ENCODE measurements at places on chromosomes 2 and 18.

DNA sequence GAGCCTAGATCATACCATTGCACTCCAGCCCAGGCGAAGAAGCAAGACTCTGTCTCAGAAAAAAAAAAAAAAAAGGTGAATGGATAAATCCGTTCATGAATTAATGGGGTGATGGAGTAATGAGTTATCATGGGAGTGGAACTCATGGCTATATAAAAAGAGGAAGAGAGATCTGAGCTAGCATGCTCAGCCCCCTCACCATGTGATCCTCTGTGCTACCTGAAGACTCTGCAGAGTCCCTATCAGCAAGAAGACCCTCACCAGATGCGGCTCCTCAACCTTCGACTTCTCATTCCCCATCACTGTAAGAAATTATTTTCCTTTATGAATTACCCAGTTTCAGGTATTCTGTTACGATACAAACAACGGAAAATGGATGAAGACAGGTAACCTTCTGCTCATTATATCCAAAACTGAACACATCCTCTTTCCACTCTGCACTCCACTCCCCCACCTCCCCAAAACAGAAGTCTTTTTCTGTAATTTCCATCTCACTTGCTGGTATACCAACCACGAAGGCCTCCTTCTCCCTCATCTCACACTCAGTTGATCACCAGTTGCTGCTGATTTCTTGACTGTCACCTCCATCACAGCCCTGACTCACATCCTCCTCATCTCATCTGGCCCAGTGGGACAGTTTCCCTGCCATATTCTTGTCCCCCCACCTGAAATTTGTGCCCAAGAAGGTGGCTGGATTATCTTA, 8.8 kb downstream of the RETREG2 start:
- DNase-seq = no peak

DNA sequence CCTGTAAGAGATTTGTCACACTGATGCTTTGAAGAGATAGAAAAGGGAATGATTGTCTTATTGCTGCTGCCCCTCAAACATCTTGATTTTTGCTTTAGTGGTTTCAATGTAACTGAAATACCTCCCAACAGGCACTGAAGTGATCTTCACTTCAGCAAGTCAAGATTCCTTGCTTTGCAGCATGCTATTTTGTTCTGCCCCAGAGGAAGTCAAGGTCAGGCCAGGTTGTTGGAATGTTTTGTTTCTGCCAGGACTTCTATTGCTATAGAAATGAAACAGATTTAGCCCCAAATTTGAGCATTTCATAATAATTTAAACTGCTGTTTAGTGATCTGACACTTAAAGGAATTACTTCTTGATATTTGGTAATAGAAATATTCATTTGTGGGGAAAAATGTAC, 277.6 kb downstream of the ZNF804A start:
- DNase-seq = no peak

GRCh38 chr18:3623769-3624545, 174.0 kb downstream of the TGIF1 start:
- DNase-seq = no peak

GRCh38 chr2:63886445-63886844, 44.7 kb downstream of the UGP2 start:
- DNase-seq = no peak

GRCh38 chr2:195961873-195962272, 106.8 kb downstream of the DNAH7 start:
- DNase-seq = no peak

GRCh38 chr2:172597176-172597842, 41.4 kb downstream of the PDK1 start:
- no peak for DNase-seq

GRCh38 chr2:200761266-200761665, 50.4 kb upstream of the BZW1 start:
- DNase-seq = no peak

DNA sequence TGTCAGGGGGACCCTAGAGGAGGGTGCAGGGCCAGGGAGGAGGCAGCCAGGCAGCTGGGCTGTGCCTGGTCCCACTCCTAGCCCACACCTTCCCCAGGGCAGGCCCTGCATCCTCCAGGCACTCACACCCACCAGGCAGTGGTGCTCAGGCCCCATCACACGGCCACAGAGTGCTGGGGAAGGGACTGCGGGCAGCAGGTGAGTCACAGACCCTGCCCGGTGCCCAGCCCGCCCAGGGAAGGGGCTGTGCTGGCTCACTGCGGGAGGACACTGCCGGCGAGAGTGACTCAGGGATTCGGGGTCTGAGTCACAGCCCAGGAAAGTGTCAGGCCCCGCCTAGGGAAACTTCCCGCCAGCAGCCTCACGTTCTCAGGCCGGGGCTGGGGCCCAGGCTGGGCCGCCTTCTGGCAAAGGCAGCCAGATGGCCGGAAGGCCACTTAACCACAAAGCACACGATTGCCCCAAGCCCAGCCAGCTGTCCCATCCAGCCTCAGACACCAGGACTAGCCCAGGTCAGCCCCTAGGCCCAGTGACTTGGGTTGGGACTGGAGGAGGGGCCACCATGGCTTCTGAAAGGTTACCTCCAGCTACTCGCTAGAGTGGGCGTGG, 42.2 kb downstream of the BIN1 start:
- peak; percentile 47 for DNase-seq

DNA sequence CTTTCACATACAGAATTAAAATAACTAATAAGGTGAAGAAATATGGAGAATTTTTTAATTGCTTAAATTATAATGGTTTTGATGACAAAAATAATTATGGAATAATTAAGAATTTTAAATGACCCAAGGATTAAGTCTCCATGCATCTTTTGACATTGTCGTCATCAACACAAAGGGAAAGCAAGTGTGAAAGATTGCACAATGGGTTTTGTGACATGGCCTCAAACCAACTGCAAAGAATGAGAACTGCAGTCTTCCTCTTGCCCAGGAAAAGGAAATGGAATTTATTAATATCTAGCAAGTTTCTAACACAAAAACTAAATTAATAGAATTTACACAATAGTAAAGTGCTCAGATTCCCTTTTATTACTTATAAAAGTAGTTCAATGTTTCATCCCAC, 329.1 kb upstream of the PKDCC start:
- no peak for DNase-seq

DNA sequence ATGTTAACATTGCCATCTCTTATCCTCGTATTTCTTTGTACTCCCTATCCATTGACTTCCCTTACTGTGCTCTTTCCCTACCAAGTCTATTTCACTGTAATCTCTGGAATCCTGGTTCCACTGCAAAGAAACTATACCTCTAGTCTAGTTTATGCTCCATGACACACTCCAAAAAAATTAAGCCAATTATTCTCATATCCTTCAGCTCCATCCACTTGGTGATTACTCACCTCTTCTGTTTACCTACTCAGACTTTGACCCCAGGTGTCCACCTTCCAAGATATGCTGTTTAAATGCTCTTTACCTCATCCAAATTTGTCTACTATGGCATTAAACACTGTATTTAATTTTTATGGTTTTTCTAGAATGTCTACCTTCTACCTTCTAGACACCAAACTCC, 137.9 kb downstream of the ATAD2B start:
- DNase-seq = no peak

DNA sequence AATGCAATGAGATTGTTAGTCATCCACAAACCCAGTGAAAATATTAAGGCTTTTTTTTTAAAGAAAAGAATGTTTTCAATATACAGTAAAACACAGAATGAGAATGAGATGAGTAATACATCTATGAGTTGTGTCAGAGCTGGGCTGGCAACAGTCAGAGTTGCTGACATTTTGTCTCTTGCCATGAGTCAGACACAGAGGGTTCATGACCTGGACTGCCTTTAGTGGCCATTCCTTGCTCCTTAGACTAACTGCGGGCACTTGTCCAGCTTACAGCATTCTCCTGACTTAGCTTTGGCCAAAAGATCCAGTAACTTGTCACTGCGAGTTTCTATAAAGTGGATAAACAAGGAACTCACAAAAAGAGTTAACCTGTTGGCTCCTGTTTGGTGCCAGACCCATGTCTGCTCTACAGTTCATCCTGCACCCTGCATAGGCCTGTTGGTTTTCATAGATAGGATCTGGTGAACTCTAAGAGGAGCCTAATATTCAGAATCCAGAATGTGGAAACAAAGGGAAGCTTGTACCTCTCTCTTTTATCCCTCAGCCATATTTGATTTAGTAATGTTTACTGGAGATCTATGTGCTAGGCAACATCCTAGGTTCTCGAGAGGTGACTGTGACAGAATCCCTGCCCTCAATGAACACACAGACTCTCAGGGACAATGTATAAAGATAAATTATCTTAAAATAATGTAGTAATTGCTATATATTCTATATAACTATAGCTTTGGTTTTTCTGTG, 391.5 kb upstream of the VWC2L start:
- no peak for DNase-seq

- no peak for DNase-seq
Observed at GRCh38 chr2:96500385-96501066, 4.6 kb downstream of the NEURL3 start.

GRCh38 chr18:56188529-56189275, 449.7 kb downstream of the TXNL1 start:
- no peak for DNase-seq

DNA sequence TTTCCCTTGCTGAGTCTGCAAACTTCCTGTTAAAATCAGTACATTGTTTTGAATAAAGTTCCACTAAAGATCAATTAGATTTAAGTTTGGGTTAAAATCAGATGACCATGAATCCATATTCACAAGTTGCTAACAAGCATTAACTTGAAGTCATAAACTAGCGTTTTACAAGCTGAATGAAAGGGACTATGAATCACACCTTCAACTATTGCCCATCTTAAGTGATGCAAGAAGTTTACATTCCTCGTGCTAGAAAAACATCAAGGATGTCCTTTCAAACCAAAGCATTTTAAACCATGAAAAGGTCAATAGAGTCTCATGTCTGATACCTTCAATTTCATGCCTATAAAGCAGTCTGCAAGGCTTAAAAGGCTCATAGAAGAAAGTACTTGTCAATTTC, 257.2 kb upstream of the SYT4 start:
- DNase-seq = no peak

DNA sequence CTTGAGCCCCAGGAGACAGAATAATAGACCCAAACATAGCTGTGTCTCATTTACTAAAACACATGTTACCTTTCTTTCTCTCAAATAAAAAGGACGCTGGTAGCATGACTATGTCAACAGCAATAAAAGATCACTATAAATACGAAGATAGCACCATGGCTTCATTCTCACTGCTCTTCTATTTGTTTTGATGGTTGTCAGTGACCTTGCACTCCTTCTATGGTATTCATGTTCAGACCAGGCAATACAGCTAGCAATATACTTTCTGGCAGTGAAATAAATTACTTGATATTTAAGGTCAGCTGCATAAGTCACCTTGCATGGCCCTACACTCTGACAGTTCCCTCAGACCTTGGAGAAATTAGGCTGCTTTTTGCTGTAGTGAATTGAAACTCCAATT, 263.2 kb upstream of the CDH7 start:
- DNase-seq = no peak

GRCh38 chr2:163570391-163570790, 165.4 kb downstream of the FIGN start:
- DNase-seq = no peak

DNA sequence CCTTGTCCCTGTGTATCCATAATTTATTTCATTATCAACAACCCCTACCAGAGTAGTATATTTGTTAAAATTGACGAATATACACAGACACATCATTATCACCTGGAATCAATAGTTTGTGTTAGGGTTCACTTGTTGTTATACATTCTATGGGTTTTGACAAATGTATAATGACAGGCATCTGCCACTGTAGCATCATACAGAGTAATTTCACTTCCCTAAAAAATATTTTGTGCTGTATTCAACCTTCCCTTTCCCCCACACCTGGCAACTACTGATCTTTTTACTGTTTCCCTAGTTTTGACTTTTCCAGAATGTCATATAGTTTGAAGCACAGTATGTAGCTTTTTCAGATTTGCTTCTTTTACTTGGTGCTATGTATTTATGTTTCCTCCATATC, 132.0 kb downstream of the ZNF804A start:
- no peak for DNase-seq
